ENCODE measurements at places on chromosomes 3 and 15.

- DNase-seq = no peak
Measured at GRCh38 chr3:84893211-84893610, 65.6 kb upstream of the CADM2 start.

- DNase-seq = no peak
Measured at GRCh38 chr3:20130106-20130505, 55.9 kb downstream of the SGO1 start.

DNA sequence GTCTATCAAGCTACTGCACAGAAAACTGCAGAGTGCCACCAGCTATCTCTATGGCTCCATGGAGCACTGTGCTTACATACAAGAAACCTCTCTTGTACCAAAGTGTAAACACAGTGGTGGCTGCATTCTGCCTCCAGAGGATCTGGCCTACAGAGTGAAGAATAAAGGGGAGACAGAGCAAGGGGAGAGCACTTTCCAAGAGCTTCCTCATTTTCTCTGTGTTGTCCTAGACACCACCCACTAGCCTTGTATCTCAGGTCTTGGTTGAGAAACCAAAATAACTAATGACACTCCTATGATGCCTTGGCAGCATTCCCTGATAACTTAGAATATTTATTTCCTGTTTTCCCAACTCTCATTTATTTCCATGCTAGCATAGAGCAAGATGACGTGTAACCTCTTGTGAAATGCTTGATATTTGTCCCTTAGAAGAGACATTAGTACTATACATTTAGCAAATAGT lies 56.9 kb upstream of the PHLDB2 start:
- DNase-seq = peak; percentile 12

- DNase-seq = no peak
Measured at GRCh38 chr3:182078316-182078715, 366.6 kb downstream of the SOX2 start.

DNA sequence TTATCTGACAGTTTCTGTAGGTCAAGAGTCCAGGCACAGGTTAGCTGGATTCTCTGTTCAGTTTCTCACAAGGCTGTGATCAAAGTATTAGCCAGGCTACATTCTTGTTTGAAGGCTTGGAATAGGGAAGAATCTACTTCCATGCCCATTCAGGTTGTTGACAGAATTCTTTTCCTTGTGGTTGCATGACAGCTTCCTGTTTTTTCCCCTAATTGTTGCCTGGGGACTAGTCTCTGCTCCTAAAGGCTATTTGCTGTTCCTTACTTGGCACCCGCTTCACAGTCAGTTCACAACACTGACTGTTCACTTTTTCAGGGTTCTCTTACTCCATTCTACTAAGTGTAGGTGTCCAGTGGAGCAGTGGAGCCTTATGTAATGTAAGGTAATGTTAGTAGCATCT lies 115.4 kb upstream of the GBE1 start:
- DNase-seq = no peak

Data from SK-MEL-5 (cell line).